ENCODE measurements at places on chromosomes 7 and 10. TPM values are rescaled to one million over a fixed set of nuclear protein-coding genes. Genes with fewer than 3 reads are reported as not detected.

- DNase-seq, result peak; percentile 74
These were observed 25.2 kb downstream of the TRIM8 start for GRCh38 chr10:102669206-102670064.

- no peak for DNase-seq
These were observed 149.2 kb downstream of the PTEN start for GRCh38 chr10:88012641-88013040.

GRCh38 chr7:18754766-18755165, 259.2 kb downstream of the HDAC9 start:
- DNase-seq, result peak; percentile 67

DNA sequence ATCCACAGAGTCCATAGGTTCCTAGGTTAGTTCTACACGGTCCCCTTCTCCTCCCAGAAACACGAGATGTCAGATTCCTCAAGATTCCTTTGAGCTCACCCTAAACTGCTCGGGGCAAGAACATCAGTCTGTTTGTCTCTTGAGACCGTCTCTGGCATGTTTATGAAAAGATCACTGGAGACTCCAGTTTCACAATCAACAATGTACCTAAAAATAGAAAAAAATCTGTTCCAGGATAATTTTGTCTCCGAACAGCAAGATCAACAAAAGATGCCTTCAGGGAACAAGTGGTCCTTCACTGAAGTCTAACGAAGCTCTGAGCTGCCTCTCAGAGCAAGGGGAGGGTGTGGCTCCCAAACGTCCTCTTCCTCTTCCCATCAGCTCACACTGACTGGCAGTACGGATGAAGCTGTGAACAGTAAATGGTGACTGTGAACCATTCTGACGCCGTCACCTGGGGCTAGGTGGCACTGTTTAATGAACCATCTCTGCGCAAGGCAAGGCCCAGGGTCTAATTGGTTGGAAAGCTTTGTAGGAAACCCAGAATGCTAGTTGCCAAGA, 156.2 kb upstream of the LYZL1 start:
- DNase-seq, result peak; percentile 64

- no peak for DNase-seq
These were observed 9.6 kb downstream of the BCL7B start for GRCh38 chr7:73547841-73548240.

- DNase-seq, result no peak
These were observed 143.2 kb upstream of the ANK3 start for GRCh38 chr10:60532696-60533468.

DNA sequence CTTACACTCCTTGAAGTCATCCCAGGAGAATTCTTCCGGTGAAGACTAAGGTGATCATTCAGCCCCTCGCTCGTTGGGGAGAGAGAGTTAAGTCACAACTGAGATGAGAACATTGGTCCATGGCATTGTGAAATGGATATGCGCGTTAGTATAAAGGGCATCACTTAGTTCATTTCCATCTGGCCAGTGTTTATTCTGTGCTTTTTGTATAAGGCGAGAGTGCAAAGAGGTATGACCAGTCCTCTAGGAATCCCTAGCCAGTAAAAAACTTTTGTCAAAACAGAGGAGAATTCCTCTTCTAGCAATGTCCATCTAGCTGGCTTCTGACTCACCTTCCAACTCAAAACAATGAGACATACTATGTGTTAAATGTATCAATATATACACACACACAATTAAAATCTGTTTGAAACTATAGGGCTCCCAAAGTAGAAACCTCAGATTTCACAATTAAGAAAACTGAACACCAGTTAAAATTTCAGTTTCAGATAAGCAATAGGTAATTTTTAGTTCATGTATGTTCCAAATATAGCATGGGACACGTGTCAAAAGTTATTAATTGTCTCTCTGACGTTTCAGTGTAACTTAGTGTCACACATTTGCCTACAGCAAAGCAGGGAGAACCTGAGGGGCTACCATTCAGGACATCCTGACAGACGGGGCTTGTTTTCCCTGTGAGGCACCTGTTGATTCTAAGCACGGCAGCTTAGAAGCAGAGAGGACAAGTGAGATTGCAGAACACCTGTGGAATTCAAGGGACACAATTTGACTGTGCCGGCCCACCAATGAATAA, 158.9 kb downstream of the KLF6 start:
- peak; percentile 75 for DNase-seq

GRCh38 chr10:102452672-102453340, 1.5 kb upstream of the C10orf95 start:
- DNase-seq, result peak; percentile 94

DNA sequence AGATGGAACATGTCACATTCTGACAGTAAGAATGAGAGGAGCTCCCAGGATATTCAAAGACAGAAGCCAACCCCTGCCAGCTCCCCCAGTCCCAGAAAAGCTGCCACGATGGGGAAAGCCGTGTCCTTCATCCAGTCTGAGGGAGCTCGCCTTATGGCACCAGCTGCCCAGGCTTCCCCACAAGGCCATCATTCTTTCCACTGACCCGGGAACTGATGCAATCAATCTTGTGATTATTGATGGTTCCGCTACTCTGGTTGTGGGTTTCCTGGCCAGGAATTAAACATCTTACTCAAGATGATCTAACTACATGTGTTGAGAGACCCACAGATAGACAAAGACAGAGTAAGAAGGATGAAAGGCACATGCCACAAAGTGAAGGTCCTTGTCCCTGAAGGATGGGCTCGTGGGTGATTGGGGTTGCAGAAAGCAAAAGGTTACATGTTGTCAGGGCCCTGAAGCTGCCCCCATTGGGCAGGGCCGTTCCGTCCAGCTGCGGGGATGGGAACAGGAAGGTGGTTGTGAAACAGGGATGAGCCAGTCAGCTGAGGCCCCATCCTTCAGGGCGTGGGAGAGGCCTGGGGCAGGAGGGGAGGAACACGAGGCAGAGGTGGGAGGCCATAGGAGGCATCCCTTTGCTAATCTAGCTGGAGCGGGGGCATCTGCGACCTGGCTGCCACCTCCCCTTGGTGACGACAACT, 127.6 kb downstream of the OAT start:
- DNase-seq, result no peak

GRCh38 chr7:45944058-45944457, 23.0 kb upstream of the IGFBP3 start:
- peak; percentile 49 for DNase-seq

DNA sequence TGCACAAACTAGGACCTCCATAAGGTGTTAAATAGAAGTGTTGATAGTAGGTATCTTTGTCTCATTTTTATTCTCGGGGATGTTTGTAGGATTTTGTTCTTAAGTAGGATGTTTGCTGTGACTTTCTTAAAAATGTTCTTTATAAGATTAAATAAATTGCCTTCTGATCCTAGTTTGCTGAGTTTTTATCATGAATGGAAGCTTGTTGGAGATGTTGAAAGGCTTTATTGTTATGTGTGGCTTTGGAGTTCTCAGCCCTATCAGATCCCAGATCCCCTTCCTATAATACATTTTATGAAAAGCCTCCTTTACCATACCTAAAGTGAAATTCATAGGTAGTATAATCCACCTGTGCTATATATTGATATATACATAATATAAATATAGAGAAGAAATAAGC, 40.1 kb downstream of the NHLRC2 start:
- DNase-seq, result no peak

- no peak for DNase-seq
These were observed 25.8 kb upstream of the SFMBT2 start for GRCh38 chr10:7436490-7437100.

- no peak for DNase-seq
These were observed 87.4 kb downstream of the FOXL3 start for GRCh38 chr7:377080-378040.

DNA sequence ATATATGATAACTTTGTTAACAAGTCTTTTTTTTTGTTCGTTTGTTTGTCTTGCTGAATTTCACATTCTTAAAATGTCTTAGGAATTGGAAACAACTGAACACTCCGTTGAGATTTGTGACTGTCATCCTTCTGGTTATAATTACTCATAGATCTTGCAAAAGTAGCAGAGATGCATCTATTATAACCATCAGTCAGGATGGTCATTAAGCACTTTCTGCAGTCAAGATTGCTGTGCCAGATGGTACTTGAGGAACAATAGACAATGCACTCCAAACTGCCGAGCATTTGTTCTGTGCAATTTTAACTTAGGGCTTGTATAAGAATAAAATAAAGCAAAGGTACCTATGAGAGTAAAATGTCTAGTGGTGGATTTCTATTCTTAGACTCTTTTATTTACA, 710.1 kb upstream of the KCND2 start:
- DNase-seq, result no peak

GRCh38 chr7:39510864-39511354, 55.3 kb upstream of the YAE1 start:
- DNase-seq, result peak; percentile 49

DNA sequence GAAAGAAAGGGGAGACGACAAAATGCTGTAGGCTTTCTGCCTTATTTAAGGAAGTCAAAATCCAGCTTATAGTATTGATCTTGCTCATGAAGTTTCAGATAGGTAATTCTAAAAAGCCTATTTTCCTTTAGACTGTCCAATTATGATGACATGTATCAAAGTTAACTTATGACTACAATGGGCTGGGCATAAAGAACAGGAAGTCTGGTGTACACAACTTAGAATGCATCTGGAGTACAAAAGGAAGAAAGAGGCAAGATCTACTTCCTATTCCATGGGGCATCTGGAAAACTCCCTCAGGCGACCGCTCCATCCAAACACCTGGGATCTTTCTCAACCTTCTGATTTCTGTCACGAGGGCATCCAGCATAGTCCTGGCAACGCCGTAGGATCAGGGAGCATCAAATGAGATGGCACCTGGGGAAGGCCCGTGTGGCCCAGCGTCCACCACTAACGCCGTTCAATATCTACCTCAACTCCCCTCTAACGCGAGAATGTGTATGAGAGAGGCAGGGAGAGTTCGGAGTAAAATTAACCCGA, 512 bp downstream of the FAM24B start:
- DNase-seq, result no peak

GRCh38 chr7:57308631-57309408, 141.2 kb upstream of the ZNF716 start:
- no peak for DNase-seq

DNA sequence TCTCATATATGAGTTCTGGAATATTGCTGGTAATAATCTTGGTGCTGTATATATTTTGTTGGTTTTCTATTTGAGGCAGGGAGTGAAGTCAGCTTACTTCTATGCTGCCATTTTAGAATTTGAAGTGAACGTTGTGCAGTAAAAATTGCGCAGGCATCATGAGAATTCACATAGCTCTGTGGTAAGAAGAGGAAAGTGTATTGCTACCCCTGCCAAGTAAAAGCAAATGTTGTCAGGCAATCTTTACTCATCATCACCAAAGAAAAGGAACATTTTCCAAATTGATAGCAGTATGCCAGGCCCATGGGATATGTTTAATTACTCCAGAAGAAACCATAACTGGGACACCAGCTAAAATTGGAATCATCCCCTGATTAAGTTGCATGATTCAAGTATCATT, 13.4 kb downstream of the FEZF1 start:
- DNase-seq, result no peak

DNA sequence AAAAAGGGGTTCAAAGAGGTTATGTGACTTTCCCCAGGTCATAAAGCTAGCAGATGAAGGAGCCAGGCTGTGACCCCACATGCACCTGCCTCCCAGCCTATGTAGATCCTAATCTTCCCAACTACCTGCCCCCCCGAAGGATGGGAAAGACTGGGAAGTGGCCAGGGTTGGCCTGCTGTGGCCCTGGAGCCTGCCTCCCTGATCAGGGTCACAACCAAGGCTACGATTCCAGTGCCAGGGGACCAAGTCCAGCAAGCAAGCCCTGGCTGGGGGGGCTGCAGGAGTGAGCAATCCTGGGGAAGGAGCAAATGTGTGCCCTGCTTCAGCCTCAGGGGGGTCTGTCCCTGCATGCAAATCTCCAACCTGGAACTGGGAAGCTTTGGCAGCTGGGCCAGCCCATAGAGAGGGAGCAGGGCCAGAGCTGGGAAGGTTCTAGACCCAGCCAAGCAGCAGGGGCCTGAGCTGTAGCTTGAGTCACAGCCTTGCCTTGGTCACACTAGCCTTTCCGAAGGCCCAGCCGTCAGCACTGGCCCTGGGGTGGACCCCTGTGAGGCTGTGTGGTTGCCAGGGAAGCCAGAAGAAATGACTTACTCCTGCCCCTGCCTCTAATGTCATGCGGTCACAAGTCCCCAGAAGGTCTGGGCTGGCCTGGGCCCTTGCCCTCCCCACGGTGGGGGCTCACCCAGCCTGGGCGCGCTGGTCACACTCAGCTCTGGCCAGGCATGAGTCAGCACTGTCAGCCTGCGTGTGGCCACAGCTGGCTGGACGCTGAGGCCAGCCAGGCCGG, 96.4 kb upstream of the ZMIZ1 start:
- peak; percentile 98 for DNase-seq

Gene CTAGE15
- total RNA-seq, result 0.27 TPM

Gene ZNF804B
- not detected for total RNA-seq

Gene HABP2
- not detected for total RNA-seq

Gene SLC26A5
- not detected for total RNA-seq

Gene MBLAC1
- total RNA-seq, result 4.6 TPM

Gene ZFYVE27
- total RNA-seq, result 19.2 TPM

Gene ADRB1
- total RNA-seq, result 0.52 TPM

Gene TAS2R41
- not detected for total RNA-seq

Gene TFEC
- 0.02 TPM for total RNA-seq
